ENCODE measurements at places on chromosomes 4 and X. TPM values are rescaled to one million over a fixed set of nuclear protein-coding genes. Genes with fewer than 3 reads are reported as not detected.

- DNase-seq: no peak
Measured at GRCh38 chr4:127993151-127993550, 27.9 kb downstream of the ABHD18 start.

DNA sequence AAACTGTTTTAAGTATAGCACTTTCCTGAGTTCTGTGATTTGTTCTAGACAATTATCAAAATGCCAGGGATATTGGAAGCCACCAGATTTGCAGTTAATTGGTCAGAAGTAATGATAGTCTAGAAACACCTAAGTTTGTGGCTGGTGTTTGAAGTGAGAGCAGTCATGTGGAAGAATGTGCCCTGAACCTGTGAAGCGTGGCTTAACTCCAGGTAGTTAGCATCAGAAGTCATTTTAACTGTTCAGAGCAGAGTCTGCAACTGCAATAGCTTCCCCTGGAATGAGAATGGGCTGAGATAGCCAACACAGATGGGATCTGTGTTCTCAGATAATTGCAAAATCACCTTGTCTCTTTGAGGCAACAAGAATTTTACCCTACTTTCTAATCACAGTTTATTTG, 255.1 kb upstream of the GK2 start:
- no peak for DNase-seq

DNA sequence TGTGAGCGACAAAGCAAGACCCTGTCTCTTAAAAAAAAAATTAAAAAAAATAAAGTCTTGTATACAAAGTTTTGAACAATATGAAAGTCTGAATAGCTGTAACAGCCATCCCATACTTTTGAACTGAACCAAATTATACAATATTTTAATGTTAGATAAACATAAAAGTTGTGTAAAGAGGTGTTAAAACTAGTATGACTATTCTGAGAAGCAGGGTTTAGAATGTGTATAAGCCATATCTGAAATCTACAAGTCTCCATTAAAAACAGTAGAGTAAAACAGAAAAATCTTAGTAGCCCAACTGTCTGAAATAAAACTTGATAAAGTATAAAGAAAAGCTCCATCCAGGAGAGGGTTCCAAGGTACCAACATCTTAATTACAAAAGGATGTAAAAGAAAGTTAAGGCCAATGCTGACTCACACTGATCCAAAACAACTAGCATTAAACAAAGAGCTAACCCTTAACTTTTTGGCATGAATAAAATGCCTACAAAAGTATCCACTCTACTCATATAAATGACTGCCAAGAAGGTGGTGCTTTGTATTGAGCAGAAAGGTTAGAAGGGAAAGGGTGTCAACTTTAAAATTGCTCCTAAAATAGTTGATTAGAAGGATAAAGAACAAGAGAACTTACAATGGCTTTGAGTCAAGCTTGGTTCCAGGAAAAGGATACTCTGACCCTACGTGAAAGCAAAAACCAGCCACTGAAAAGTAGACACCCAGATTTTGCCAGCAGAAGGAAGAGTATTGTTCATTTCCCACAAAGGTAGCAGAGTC, 18.5 kb downstream of the CNOT6L start:
- DNase-seq: no peak

- DNase-seq: no peak
Measured at GRCh38 chr4:151690164-151690870, 70.5 kb downstream of the GATB start.

DNA sequence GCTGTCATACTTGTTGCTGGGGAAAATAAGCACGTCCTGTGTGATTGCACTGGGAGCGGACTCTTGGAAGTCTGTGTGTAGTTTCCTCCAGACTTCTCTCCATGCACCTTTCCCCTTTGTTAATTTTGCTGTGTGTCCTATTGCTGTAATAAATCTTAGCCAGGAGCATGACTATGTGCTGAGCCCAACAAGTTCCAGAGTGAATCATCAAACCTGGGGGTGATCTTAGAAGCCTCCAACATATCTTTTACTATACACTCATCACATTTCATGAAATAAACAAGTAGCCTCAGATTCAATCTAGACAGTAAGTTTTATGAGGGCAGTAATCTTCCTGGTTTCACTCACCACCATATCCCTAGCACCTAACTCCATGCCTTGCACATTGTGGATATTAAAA, 43.3 kb upstream of the FGF13 start:
- no peak for DNase-seq

NSDHL gene
- 23.4 TPM for total RNA-seq

KLKB1 gene
- 0.15 TPM for total RNA-seq

BTK gene
- total RNA-seq: not detected

All from glomerular endothelial cell (primary cell).